Cortex of kidney (tissue), 1 donor: ENCODE measurements at places on chromosomes 2 and 18.

GRCh38 chr2:122156176-122156890, 400.9 kb downstream of the TSN start:
- no peak for DNase-seq

- no peak for DNase-seq
Observed at GRCh38 chr2:58073751-58074150, 27.1 kb downstream of the VRK2 start.

GRCh38 chr2:86624267-86624547, 542 bp upstream of the RNF103 start:
- no peak for DNase-seq

GRCh38 chr2:72150861-72151356, 3.2 kb upstream of the CYP26B1 start:
- DNase-seq, result no peak

GRCh38 chr18:52888014-52888413, 548.0 kb downstream of the DCC start:
- DNase-seq, result no peak

- DNase-seq, result no peak
Observed at GRCh38 chr2:200856806-200857205, 7.7 kb downstream of the CLK1 start.

GRCh38 chr2:240207661-240208060, 67.2 kb upstream of the OTOS start:
- DNase-seq, result no peak

DNA sequence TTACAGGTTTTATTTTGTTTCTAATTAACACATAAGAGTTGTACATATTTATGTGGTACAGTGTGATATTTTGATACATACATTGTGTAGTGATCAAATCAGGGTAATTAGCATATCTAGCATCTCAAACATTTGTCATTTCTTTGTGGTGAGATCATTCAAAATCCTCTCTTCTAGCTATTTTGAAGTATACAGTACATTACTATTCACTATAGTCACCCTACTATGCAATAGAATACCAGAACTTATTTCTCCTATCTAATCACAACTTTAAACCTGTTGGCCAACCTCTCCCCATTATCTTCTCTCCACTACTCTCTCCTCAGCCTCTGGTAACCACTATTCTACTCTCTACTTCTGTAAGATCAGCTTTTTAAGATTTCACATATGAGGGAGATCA, 325.8 kb downstream of the CYP26B1 start:
- no peak for DNase-seq

DNA sequence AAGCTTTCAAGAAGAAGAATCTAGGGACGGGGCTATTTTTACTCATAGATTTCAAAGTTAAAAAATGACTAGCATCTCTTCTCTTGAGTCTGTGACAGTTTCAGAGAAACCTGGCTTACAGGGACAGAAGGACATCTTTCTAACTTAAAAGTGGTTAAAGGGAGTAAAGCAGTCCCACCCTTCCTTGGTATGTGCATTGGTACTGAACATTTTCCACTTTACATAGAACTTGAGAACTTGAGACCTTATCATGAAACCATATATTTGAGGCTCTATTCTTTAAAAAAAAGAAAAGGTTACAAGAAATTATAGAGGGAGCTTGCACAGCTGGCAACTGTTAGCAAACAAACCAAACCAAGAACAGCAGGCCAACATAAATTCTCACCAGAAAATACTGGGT, 73.4 kb upstream of the GAREM1 start:
- DNase-seq, result no peak
